ENCODE measurements at places on chromosomes 6 and 20. TPM values are rescaled to one million over a fixed set of nuclear protein-coding genes. Genes with fewer than 3 reads are reported as not detected.

DNA sequence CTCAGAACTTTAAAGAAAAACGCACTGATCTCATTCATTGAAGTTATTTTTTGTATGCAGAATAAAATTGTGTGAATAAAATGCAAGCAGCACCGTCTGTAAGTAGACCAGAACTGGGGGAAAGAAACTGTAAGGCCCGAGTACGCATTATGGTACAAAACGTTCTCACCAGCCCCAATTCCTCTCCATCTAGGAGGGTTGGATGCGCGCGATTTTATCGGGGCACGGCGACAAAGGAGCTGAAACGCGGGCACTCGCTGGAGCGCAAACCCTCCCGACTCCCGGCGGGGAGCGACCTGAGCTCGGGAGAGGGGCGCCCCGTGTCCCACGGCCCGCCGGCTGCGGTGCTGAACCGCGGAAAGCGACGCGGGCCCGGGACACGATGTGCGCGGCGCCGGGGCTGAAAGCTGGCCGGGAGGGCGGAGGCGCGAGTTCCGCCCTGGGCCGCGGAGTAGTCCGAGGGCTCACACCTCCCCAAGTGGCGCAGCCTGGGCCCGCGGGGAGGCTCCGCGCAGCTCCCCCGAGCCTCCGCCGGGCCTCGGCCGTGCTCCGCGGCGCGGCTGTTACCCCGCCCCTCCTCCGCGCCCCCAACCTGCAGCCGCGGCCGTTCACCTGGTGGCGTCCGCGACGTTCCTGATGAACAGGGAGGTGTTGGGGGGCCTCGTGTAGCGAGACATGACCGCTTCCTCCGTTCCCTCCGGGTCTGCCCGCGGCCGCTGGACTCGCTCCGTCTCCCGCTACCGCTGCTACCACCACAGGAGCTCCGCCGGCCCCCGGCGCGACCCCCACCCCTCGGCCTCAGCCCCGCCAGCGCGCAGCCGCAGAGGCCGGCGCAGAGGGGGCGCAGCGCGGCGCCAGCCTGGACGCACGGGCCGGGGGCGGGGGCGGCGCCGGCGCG, at the start of gene SRSF12:
TSS of gene SRSF12 (minus strand) at position 861 of the 898 bp plus-strand sequence. CDS start at position 677, 184 bp downstream.
- DNase-seq = no peak

The SMPD2 gene
- 32.7 TPM for total RNA-seq

The HLA-DQB1 gene
- total RNA-seq = 1.0 TPM

The EMILIN3 gene
- 0.24 TPM for total RNA-seq

GRCh38 chr6:69985180-69985579, 118.8 kb downstream of the COL19A1 start:
- peak; percentile 22 for DNase-seq

The TRAPPC3L gene
- not detected for total RNA-seq
